ENCODE measurements at places on chromosomes 3 and 15.

DNA sequence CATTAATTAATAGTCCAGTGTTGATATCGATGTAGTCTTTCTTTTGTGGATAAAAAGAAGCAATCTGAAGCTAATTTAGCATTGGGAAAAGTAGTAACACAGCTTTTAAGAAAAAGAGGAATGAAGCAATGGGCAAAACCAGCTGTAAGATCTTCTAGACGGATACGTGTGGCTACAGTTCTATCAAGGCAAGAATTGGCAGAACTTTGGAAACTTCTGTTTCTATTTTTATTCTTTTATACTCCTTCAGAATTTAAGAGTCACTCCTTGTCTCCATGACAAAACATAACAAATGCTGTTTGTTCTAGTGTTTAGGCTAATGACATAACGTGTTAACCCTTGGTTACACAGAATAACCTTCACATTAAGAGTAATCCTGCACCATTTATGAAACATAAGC, 289.2 kb downstream of the ROBO2 start:
- no peak for DNase-seq

DNA sequence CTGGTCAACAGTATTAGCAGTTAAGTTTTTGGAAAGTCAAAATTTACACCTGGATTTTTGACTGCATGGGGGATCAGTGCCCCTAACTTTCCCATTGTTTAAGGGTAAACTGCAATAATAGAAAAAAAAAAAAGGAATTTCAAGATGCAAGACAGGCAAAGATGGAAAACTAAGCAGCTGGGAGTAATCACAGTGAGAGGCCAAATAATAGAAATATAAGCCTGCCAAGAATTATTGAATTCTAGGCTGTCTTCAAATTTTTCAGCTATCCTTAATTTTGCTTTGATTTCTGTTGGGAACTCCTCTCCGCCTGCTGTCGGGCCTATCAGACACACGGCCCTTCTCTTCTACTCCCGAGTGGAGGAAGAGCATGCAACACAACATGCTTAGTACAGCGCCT, 215.5 kb upstream of the LMCD1 start:
- DNase-seq, result no peak

DNA sequence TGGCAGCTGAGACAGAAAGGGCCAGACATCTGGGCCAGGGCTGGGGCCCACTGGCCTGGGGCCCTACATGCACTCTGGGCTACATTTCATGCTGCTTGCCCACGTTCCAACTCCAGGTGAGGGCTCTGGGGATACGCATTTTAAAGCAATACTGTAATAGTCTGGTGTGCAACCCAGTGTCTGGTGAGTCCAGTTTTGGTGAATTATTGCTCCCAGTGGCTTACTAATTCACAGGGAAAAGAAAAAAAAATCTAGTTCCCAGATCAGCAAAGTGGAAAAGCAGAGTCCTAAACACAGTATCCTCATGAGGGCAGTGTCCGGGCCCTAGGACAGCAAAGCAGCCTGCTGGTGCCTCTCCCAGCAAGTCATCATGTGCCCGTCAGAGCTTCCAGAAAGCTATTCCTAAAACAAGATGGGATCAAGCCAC, 82.4 kb downstream of the CCNL1 start:
- DNase-seq, result no peak

GRCh38 chr15:22878103-22878502, 39.6 kb downstream of the NIPA2 start:
- DNase-seq, result no peak

Measured in HL-60 (cell line).